ENCODE measurements at places on chromosomes 5 and 9.
A peak's percentile ranks its signal among the peaks of the same experiment; 100 is the strongest.

- peak; percentile 64 for DNase-seq
Measured at GRCh38 chr9:133377721-133378216, 1.6 kb downstream of the STKLD1 start.

DNA sequence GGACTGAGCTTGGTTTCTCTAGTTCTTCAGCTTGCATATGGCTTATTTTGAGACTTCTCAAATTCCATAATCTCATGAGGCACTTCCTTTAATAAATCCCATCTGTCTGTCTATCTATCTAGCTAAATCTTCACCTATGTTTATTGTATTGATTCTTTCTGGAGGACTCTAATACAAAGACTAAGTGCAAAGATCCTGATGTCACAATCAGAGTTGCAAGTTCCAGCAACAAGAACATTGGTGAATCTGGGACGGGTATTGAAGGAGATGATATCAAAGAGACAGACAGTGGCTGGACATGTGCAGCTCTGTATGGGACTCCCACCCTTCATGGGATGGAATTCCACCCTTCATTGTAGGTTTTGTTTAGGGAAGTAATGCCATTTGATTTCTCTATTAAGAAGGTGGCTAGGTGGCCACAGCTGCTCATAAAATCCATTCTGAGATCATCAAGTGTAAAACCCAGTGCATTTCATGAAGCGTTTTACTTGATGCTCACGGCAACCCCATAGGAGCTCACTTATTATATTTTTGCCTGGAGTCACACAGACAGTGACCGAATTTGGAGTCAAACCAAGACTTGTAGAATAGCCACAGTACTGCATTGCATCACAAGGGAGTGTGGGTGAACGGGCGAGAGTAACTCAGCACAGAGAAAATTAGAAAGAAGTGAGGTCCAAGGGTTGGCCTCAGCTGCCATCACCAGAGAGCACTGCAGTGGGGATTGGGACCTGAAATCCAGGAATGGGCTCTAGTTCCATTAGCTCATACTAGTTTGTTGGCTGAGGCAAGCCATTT is 24.9 kb downstream of the TAS2R1 start:
- no peak for DNase-seq

DNA sequence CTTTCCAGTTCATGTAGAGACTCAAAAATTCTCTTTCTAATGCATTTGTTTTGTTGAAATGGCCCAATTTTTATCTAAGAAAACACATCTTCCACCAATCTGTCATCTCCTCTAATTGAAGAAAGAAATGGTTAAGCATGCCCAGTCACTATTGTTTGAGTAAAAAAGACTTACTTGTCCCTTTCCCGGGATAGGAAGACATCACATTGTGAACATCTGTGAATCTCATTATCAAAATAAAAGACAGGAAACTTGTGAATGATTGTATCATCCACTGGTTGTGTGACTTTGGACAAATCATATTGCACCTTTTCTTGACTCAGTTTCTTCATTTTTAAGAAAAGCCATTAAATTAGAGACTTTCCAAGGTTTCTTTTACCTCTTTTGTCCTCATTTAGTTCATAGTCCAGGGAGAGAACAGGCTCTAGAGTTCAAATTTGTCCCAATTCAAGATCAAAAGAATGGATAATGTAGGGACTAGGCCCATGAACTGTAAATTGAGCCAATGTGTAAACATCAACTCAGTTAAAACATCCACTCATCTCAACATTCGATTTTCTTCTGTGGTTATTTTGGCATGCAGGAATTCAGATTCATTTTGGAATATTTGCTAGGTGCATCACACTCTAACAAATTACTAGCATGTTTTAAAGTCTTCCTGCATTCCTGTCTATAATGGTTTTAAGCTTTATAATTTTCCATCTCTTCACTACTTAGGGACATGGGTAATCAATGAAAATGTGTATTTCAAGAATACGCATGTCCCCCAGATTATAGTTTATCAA is 838.0 kb upstream of the WWC1 start:
- no peak for DNase-seq

GRCh38 chr9:108996643-108997042 is 16.7 kb downstream of the CTNNAL1 start:
- DNase-seq = no peak

DNA sequence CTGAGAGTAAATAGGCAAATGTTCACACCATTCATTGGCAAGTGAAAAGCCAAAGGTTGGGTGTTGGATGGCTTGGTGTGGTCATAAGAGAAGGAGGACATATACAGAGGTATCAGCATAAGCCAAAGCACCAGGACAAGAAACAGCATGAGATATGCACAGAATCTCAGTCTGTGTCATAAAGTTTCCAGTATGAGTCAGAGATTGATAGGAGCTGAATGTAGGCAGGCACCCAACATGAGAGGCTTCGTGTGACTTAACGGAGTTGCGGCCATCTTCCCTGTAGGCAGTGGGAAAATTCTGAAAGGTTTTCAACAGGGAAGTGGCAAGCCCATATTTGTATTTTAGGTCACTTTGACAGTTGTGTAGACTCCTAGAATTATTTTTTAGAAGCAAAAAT is 54.5 kb downstream of the SNCAIP start:
- DNase-seq = no peak

- no peak for DNase-seq
Measured at GRCh38 chr9:111001526-111001925, 36.7 kb downstream of the LPAR1 start.

- DNase-seq = no peak
Measured at GRCh38 chr9:136387217-136387616, 12.8 kb downstream of the SNAPC4 start.

DNA sequence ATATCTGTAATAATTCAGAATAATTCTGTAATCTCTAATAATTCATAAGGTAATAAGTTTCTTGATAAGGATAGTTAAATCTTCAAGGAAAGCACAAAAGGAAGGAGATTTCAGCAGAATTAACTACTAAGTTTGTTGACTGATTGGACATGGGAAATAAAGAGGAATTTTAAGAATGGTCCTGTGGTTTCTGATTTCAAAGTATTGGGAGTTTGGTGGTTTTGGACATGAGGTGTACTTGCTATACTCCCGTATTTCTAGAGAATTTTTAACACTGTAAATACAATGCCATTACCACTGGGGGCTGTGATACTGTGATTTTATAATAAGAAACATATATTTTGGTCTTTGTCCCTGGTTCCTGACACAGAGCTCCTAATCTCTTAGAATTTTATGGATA is 123.9 kb downstream of the UNC13B start:
- DNase-seq = no peak

- DNase-seq = no peak
Measured at GRCh38 chr5:149432376-149432775, 53.3 kb upstream of the IL17B start.

- no peak for DNase-seq
Measured at GRCh38 chr5:102800427-102800826, 45.3 kb downstream of the PAM start.

DNA sequence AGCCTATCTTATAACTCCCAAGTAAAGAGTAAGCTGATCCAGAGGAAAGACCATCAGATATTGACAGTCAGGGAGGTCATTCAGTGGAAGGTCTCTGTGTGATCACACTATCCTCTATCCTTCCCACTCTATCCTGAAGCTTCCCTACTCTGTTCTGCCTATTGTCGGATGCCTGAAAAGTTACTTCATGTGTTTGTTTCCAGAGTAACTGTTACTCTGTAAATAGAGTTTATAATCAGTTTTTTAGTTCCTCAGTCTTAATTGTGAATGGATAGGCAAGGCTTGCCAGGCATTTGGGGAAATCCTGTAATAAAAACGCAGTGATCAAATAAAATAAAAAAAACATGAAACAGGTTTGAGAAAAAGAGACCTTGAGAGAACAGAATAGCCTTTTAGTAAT is 79.8 kb downstream of the XRCC4 start:
- DNase-seq = no peak

DNA sequence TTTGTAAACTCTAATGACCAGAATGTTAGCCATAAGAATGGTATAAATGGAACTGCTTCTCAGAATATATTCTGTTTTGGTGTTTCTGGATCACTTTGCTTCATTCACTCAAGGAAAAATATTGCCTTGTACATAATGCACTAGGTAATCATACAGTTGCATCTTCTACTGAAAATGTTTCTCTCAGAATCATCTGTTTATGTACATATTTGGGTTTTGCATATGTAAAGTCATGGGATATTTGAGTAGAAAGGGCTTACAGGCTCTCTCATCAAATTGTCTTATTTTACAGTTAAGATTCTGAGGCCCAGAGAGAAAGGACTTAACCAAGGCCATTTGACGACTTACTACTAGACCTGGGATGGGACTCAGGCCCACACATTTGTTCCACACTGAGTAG is 97.8 kb upstream of the PALM2AKAP2 start:
- DNase-seq = no peak

- no peak for DNase-seq
Measured at GRCh38 chr5:177403102-177403791, 2.8 kb upstream of the PFN3 start.

All from NCI-H1694 treated with DMSO at 0.1 percent for 48 hours (cell line).